Stimulated activated CD4-positive, alpha-beta T cell treated with anti-CD3 and anti-CD28 coated beads, TNF-alpha, amount 100 ng/mL, for 1 hour (primary cell): ENCODE measurements at places on chromosomes 4 and X.

DNA sequence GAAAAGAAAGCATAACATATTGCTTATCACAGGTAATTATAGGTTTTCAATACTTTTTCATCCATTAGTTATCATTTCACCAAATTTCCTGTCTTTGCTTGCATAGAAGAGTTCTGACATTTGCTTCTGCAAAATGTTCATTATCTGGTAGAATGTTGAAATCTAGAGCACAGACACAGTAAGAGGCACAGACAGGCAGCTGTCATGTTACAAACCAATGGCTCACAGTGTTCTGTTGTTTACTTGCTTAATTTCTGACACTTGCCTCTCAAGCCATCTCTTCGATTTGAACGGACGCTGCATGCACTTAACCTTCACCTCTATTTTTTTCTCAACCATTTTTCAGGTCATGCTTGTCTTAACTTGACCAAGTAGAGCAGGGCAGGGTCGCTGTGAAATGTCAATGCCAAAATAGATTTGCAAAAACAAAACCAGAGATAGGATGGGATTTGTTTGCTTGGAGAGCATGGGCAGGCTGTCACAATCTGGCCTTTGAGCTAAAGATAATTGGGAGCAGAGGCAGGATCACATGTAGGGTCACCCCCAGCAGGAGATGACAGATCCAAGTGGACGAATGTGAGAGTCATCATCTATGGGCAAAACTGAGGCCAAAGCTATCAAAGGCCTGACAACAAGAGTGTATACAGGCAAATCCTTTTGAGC, 292.3 kb downstream of the SMARCA1 start:
- no peak for DNase-seq

- DNase-seq = no peak
These were observed 282.1 kb downstream of the BCOR start for GRCh38 chrX:39815631-39816030.

GRCh38 chr4:88584471-88584900, 7.8 kb upstream of the HERC3 start:
- no peak for DNase-seq

DNA sequence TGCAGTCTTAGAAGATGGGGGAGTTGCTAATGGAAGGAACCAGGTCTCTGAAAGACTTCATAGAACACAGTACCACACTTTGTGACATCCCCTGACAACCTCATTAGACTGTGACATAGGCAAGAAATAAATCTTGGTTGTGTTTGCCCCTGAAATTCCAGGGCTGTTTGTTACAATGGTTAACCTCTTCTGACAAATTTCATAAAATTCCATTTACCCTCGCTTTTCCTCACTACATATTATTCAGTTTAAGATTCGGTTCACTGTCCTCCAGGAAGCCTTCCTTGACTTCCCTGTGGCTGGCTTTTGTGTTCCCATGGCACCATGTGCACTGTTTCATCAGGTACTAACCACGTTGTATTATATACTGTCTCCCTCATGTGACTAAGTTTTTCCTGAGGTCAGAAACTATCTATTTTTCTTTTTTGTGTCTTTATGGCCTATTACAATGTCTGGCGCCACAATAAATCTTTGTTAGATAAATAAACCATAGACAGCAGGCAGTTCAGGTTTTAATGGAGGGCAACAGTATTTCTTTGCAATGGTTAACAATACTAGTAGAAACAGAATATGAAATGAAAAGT, 54.2 kb downstream of the ATXN3L start:
- DNase-seq = no peak

DNA sequence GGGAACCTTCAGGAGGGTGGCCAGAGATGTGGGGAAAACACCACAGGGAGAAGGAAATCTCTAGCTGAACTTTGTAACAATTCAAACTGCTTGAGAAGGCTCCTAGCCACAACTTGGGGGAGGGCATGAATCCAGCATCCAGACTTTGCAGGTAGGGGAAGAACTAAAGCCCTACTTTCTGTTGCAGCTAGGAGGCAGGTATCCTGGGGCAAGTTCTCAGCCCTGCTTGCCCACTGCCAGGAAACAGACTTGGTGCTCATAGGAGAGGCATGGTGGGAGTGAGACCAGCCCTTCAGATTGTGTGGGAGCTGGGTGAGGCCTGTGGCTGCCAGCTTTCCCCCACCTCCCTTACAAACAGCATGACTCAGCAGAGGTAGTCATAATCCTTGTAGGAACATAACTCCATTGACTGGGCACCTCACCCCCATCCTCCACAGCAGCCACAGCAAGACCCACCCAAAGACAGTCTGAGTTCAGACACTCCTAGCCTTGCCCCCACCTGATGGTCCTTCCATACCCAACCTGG, 209.5 kb upstream of the CPEB2 start:
- no peak for DNase-seq

GRCh38 chrX:41921492-41922430, 1.6 kb downstream of the CASK start:
- no peak for DNase-seq

DNA sequence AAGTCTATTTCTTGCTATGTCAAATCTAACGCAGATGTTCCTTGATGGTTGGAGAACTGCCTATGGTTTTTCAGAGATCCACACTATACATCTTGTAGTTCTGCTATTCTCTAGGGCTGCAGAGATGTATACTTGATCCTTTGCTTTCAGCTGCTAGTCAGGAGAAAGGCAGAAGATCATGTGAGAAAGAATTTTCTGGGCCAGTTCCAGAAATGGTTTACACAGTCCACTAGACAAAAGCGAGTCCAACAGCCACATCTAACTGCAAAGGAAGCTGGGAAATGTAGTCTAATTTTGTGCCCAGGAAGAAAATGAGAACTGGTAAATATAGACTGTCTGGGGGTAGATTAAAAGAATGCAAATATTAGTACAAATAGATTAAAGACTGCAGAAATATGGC, 394.3 kb upstream of the SLIT2 start:
- DNase-seq = no peak
